ENCODE measurements at places on chromosomes 3 and 15.

GRCh38 chr3:190617185-190617584 lies 103.3 kb downstream of the IL1RAP start:
- DNase-seq = no peak

- DNase-seq = no peak
Observed at GRCh38 chr3:158794936-158795518, 6.8 kb upstream of the MFSD1 start.

DNA sequence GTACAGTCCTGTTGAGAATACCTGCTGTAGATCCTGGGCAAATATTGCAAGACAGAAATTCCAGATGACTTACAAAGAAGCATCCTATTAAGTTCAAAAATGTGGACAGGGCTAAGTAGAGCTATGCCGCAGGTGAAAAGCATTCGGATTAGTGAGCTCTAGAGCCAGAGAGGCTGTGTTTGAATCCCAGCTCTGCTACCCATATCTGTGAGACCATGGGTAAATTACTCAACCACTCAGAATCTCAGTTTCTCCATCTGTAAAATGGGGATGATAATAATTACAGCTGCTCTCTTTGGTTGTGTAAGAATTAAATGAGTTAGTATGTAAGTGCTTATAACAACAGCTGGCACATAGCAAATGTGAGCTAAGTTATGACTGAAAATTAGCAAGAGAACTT lies 3.9 kb downstream of the ADAMTS7 start:
- no peak for DNase-seq

GRCh38 chr15:48796930-48797329 lies 13.9 kb downstream of the CEP152 start:
- no peak for DNase-seq

GRCh38 chr3:127479449-127479848 lies 111.1 kb downstream of the TPRA1 start:
- no peak for DNase-seq

DNA sequence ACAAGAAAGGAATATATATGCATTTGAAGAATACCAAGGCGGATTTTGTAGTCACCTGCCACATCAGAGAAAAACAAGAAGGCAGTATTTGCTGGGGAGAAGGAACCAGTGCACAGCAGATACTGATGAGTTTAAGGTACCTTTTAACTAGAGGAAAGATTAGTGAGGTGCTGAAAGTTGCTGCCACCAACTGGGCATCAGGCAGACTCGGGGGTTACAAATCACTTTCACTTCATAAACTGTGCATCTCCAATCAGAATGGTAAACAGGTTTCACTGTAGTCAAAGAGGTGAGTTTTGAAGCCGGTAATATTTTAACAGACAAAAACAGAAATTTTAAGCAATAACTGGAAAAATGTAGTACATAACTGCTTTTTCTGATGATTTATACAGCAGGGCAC lies 4.1 kb downstream of the FBN1 start:
- DNase-seq = no peak

- no peak for DNase-seq
Observed at GRCh38 chr15:41691471-41691870, 31.3 kb downstream of the MGA start.

- no peak for DNase-seq
Observed at GRCh38 chr15:50890751-50891150, 17.7 kb upstream of the AP4E1 start.

DNA sequence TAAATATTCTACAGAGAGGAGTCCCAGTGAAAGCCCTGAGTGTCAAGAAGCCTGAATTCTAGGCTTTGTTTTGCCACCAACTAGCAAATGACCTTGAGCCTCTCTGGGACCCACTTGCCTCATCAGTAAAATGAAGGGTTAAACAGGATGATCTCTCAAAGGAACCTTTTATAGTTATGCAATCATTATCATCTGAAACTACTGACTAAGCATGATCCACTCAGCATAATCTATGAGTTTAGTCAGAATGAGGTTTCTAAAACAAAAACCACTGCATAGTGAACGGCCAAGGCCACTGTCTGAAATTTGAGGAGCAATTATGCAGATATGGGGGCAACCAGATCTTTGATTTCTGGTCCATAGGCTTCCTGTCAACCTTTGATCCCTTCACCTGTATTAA lies 319.0 kb downstream of the MECOM start:
- DNase-seq = no peak

DNA sequence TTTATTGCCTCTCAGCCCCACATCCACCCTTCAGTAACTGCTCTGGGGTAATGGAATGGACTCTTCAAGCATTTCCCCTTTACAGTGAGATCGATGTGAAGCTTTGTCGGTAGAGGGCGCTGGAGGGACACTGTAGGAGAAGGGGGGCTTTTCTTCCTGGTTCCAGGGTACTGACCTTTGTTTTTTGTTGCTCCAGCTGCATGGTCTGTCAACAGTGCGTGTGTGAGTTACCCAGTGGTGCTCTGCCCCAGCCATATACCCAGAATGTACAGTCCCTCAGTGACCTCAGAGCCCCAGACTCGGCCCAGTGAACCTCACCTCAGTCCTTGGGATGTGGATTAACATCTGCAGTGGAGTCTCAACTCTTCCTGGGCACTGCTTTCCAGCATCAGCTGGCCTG lies 180.3 kb upstream of the TSC22D2 start:
- DNase-seq = no peak

- DNase-seq = no peak
Observed at GRCh38 chr3:54123776-54124196, 1.4 kb downstream of the CACNA2D3 start.

DNA sequence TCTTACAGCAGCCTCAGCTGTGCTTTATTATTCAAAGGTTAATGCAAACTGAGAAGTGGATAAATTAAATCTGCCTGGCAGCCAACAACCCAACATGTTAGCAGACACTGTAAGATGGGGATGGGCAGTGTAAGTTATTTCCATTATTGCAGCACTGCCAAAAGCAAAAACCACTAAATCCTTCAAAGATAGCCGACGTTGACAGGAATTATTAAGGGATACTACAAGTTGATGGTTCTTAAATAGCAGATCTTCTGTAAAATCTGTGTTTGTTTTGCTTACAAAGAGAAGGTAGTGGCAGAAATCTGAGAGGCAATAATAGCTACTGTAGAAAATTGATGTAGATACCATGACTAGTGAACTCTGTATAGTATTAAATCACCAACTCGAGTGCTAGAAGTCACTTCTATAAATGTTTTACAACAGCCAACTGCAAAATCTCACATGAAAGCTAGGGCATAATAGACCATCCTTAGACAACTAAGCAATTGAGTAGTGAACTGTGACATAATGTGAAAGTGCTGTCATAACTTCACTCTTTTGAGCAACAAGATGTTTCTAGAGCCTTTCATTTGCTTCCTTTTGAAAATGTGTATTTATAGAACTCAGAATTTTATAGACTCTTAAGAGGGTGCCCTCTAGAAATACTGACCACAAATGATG lies 278.6 kb downstream of the UBE2E2 start:
- no peak for DNase-seq

- DNase-seq = no peak
Observed at GRCh38 chr3:156463123-156463522, 91.8 kb downstream of the SSR3 start.

GRCh38 chr3:35638980-35639253 lies 408 bp upstream of the ARPP21 start:
- DNase-seq = no peak

DNA sequence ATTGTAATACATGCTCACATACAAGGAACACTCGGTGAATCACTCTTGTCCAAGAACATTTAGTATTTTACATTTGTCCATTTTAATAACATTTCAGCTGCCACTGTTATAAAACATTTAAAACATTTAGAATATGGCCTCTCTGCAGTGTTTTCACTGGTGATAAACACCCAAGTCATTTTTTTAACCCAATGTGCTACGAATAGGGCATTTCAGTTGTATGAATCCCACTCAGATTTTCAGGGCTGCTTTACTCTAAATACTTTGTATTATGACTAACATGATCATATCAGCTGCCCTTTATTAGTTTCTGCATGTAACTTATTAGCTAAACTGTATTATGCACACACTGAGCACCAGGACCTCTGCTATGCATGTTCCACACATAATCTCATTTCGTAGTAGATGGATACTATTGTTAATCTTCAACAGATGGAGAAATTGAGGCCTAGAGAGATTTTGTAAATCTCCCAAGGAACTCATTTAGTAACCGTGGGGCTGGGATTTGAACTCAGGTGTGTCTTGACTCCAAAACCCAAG lies 148.6 kb upstream of the CDIN1 start:
- DNase-seq = no peak

DNA sequence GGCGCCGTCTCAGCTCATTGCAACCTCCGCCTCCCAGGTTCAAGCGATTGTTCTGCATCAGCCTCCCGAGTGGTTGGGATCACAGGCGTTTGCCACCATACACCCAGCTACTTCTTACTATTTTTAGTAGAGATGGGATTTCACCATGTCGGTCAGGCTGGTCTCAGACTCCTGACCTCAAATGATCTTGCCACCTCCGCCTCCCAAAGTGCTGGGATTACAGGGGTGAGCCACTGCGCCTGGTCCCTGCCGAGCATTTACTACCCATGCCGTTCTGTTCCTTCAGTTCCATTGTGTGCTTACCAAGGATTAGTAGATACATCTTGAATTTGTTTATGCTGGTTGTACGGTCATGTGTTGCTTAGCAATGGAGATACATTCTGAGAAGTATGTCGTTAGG lies 10.3 kb downstream of the CHD2 start:
- DNase-seq = no peak

DNA sequence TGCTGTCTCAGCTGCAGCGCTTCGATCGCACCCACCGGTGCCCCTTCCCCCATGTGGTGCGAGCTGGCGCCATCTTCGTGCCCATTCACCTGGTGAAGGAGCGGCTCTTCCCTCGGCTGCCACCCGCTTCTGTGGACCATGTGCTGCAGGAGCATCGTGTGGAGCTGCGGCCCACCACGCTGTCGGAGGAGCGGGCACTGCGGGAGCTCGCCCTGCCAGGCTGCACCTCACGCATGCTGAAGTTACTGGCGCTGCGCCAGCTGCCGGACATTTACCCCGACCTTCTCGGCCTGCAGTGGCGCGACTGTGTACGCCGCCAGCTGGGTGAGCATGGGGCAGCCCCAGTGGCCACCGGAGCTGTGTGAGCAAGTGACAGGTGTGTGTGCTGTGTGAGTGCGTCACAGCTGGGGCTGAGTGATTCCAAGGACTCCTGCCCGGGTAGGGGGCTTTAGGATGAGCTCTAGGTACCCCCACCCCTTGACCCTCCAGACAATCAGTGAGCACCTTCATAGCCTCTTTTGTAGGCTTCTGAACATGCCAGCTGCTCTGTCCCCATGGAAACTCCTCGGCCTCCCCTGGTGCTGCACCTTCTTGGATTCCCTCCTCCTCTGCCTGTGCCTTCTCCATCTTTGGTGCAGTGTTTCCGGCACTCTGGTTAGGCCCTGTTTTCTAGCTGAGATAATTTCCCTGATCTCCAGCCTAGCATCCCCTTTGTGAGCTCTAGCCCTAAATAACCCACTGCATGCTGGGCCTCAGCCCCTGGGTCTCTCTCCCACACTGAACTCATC lies 7.0 kb downstream of the C15orf39 start:
- DNase-seq = no peak

- DNase-seq = no peak
Observed at GRCh38 chr3:126485176-126485897, 9.6 kb upstream of the ZXDC start.

- DNase-seq = no peak
Observed at GRCh38 chr3:174162550-174162949, 696.6 kb upstream of the NAALADL2 start.

GRCh38 chr3:105414841-105415240 lies 48.1 kb downstream of the ALCAM start:
- no peak for DNase-seq

DNA sequence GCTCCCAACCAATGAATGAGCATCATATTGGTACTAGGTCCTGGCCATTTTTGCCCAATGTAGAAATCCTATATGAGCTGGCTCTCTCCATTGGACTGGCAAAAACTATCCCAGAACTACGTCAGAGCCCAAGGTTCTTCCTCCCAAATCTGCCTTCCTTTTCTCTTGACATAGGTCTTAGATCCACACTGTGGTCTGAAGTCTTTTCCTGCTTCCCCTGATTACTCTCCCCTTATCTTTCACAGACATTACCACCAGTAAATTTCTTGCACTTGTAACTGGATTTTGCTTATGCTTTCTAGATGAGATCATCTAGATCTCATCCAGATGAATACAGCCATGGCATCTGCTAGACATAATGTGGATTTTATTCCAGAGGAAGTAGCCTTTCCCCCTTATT lies 141.2 kb upstream of the GADL1 start:
- no peak for DNase-seq

GRCh38 chr3:15924914-15925313 lies 127.1 kb upstream of the ANKRD28 start:
- DNase-seq = no peak
